ENCODE measurements at places on chromosomes 13 and 19.

GRCh38 chr19:6273701-6274601, 5.8 kb downstream of the MLLT1 start:
- peak; percentile 27 for DNase-seq

- DNase-seq = no peak
Measured at GRCh38 chr19:18173572-18174288, at the start of gene IFI30. TSS of gene IFI30 (plus strand) at chr19:18173813. CDS start at chr19:18173842, 29 bp downstream.

DNA sequence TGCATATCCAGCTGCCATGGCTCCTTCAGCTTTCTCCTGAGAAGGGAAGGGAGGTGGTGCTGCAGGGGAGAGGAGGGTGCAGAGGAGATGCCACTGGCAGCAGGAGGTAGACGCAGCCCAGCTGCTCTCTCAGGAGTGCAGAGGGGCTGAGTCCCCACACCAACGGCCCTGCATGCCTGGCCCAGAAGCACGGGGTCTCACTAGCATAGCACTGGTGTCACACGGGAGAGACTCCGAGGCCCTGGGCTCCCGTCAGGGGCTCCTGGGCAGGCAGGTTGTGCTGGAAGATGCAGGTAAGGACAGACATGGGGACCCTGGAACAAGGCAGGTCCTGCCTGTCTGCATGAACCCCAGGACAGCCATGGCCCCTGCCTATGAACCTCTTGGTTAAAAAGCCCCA, 80.1 kb downstream of the C1QTNF9 start:
- DNase-seq = no peak

DNA sequence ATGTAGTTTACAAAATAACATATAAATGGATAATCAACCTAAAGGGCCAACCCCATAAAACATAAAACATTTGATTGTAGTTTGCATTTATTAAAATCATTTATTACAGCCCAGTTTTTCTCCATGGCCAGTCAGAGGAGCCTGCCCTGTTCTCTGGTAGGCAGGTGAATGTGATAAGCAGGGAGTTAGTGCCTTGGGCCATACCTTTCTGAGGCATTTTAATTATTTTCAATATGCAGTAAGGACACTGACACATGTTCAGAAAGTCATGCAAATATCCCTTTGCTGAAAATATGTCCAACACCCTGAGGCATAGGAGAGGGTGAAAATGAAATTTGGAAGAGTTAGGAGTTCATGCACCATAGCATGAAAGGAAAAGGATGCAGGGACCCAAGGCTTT, 242.6 kb upstream of the EDNRB start:
- no peak for DNase-seq

DNA sequence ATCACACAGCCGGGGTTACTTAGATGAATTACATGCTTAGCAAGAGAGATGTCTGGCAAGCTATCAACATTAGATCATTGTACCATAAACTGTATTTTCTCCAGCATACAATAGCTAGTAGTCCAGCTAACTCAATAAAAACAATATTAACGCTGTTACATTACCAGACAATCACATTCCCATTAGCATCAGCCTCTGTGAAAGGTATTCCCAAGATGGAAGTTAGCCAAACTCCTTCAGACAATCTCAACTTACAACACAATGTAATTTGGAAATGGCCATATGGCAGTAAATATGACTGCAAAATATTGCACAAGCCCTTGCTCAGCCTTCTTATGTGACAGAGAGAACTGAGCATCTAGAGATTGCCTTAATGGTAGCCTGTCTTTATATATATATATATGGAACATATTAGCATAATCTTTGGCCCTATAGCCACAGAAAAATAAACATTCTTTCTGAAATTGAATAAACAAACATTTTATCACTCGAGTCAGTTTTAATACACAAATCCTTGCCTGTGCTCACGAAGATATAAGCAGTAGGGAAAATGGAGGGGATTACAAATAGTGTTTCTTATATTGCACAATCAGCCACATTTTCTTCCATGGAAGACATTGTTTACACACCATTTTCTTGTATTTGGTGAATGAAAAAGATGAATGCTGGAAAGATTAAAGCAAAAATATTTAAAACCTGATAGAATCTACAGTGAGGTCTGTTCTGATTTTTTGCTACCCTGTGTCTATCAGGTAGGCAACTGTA, 1060.5 kb downstream of the DIAPH3 start:
- no peak for DNase-seq

GRCh38 chr13:110409581-110409992, 102.5 kb downstream of the COL4A2 start:
- no peak for DNase-seq

Measured in hypothalamus (tissue), 51 donors.